ENCODE measurements at places on chromosomes 12 and 14. TPM values are rescaled to one million over a fixed set of nuclear protein-coding genes. Genes with fewer than 3 reads are reported as not detected.
A peak's percentile ranks its signal among the peaks of the same experiment; 100 is the strongest.

C14orf132 gene
- 12.3 TPM for total RNA-seq

CCDC175 gene
- total RNA-seq = not detected

ZNF219 gene
- total RNA-seq = 50.5 TPM

PRICKLE1 gene
- 20.6 TPM for total RNA-seq

TMEM63C gene
- total RNA-seq = 0.42 TPM

GRCh38 chr12:109160873-109161272, 44.5 kb downstream of the ACACB start:
- no peaks in the 10 kb centered on the region for H3K4me1 ChIP-seq
- no peak overlapping the region for H3K4me3 ChIP-seq
- no peaks in the 10 kb centered on the region for H3K27me3 ChIP-seq
- DNase-seq = no peak
- no peaks in the 10 kb centered on the region for H3K36me3 ChIP-seq
- no peak overlapping the region for H3K27ac ChIP-seq

DNA sequence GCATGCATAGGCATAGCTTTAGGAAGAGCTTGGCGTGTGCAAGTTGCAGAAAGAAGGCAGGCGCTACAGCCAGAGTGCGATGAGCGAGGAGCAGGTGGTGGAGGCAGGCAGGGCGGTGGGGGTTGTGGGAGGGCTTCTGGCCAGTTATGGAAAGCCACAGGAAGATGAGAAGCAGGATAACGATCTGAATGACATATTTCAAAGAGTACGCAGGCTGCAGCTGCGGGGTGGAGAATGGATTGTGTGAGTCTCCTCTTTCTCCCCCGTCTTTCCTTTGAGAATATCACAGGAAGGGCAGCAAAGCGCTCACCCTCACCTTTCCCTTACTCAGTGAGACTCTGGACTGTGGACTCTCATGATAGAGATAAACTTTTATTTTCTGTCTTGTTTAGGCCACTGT, 48.7 kb upstream of the PLXNC1 start:
- peak; percentile 65 for DNase-seq
- H3K36me3 ChIP-seq = no peaks in the 10 kb centered on the region
- H3K27ac ChIP-seq = no peak overlapping the region
- no peak overlapping the region for H3K4me3 ChIP-seq

DNA sequence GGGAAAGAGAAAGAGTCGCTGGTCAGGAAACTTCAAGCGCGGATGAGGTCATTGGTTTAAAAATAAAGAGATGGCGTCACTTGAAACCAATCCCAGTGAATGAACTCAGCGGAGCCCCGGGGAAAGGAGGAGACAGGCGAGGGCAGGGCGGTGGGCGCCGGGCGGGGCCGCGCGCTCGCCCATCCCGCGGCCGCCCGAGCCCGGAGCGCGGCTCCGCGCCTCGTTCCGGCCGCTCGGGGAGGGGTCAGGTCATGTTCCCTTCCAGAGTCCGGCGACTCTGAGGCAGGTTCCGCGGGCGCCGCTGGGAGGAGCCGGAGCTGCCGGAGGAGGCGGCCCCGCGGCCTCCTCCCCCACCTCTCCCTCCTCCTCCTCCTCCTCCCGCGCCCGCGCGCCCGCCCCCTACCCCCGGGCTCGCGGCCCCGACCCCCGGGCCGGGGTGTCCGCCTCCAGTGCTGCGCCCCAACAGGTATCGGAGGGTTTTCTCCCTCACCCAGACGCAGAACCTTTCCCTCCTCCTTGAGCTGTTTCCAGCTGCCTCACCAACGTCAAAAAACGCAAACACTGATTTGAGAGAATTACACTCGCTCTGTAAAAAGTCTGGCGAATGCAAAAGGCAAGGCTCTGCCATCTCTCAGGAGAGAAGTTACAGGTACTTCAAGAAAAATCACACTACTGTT, at the start of gene DUSP16:
TSS of gene DUSP16 (minus strand) at position 279 of the 677 bp plus-strand sequence. CDS start 41,765 bp downstream, outside the sequence.
- H3K4me1 ChIP-seq = no peaks in the 10 kb centered on the region
- DNase-seq = peak; percentile 98
- no peaks in the 10 kb centered on the region for H3K36me3 ChIP-seq
- peak within 1 kb of the TSS; percentile 98 for H3K4me3 ChIP-seq
- peak within 1 kb of the TSS; percentile 96 for H3K27ac ChIP-seq
- H3K27me3 ChIP-seq = no peaks in the 10 kb centered on the region

DNA sequence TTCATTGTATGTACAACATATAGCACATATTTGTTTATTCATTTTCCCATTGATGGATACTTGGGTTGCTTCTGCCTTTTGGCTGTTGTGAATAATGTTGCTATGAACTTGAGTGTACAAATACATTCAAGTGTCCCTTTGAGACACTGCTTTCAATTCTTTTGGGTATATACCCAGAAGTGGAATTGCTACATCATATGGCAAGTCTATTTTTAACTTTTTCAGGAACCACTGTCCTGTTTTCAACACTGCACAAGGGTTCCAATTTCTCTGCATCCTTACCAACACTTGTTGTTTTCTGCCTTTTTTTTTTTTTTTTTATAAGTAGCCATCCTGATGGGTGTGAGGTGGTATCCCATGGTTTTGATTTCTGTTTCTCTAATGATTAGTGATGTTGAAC, 15.9 kb downstream of the RBMS2 start:
- no peak overlapping the region for H3K27ac ChIP-seq
- DNase-seq = no peak
- no peaks in the 10 kb centered on the region for H3K4me1 ChIP-seq
- H3K4me3 ChIP-seq = no peak overlapping the region

GRCh38 chr14:100669468-100669867, 57.2 kb upstream of the DLK1 start:
- no peaks in the 10 kb centered on the region for H3K36me3 ChIP-seq
- H3K4me3 ChIP-seq = no peak overlapping the region
- H3K4me1 ChIP-seq = peaks cover 38% of the 10 kb centered on the region
- H3K27ac ChIP-seq = no peak overlapping the region
- no peaks in the 10 kb centered on the region for H3K27me3 ChIP-seq
- no peak for DNase-seq

DNA sequence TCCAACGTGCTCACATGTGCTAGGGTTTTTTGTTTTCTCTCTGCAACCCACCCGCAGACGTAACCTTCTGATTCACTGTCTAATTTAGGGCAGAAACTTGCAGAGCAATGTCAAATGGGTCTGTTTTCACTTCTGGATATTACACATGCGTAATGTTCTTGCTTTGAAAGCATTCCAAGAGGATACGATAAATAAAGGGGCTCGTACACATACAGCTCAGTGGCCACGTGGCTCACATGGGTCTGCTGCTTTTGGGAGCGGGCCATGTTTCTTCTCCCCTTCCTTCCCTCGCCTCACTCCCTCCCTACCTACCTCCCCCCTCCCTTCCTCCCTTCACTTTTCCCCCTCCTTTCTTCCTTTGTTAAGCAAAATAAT, 23.4 kb downstream of the CACNA1C start:
- no peak for DNase-seq
- H3K27ac ChIP-seq = no peak overlapping the region
- peaks cover 4% of the 10 kb centered on the region for H3K4me1 ChIP-seq

DNA sequence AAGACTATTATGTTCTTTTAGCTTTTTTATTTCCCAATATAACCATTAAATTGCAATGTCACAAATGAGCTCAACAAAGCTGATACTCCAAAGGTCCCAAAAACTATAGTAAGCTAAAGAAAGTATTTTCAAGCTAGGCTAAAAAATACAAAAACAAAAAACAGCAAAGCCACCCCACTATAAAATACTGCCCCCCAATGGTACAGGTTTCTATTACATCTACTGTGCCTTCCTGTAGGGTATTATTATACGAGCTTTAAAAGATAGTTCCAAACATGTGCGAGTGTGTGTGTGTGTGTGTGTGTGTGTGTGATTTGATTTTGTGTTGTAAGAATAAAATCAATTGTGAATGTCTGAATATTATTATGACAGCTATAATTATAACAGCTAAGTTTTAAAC, 1.1 kb downstream of the IFNG start:
- H3K4me1 ChIP-seq = peaks cover 3% of the 10 kb centered on the region
- H3K36me3 ChIP-seq = no peaks in the 10 kb centered on the region

DNA sequence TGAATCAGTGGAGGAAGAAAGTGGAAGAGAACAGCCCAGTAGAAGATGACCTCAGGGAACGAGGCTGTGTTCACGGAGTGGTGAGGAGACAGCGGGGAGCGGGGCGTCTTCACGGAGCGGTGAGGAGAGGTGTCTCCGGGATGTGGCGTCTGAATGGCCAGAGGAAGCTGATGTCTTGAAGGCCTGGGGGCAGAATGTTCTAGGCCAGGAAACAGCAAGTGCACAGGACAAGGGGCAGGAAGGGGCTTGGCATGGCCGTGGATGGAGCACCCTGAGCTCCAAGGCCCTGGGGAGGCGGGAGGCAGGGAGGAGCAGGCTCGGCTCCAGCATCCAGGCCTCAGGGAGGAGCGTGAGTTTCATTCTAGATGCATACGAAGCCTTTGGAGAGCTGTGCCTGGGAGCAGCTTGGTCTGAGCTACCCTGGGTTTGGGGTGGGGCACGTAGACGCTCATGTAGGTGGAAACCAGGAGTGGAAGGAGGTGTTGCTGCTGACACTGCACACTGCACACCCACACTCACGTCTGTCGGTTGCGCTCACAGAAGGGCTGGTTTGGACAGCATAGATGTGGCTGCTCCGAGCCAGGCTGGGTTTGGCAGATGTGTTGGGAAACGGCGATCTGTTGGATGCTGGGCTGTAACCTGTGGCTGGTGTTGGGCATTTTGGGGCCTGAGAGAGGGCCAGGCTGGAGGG, 131.6 kb downstream of the ADGRD1 start:
- H3K27ac ChIP-seq = no peak overlapping the region
- no peaks in the 10 kb centered on the region for H3K36me3 ChIP-seq
- peak; percentile 41 for DNase-seq

DNA sequence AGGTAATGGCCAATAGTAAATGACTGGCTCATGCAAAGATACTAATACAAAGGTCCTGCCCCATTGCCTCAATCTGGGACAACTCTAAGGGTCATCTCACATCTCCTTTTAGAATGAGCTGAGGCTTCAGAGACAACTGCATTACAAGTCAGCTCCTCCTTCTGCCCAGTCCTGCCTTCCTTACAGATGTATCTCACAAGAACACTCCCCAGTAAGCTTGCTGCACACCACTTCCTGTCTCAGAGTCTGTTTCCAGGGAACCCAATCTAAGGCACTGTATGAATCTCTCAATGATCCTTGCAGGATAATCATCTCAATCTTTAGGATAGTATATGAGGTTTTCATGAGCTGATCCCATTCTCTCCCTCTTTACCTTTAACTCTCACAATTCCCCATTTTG, 57.8 kb upstream of the ZDHHC17 start:
- no peak overlapping the region for H3K27ac ChIP-seq
- H3K36me3 ChIP-seq = no peaks in the 10 kb centered on the region
- H3K4me1 ChIP-seq = no peaks in the 10 kb centered on the region
- H3K27me3 ChIP-seq = peaks cover 74% of the 10 kb centered on the region
- no peak overlapping the region for H3K4me3 ChIP-seq

GRCh38 chr14:99781091-99781490, 12.1 kb upstream of the EML1 start:
- no peaks in the 10 kb centered on the region for H3K36me3 ChIP-seq
- H3K4me1 ChIP-seq = peaks cover 7% of the 10 kb centered on the region
- H3K4me3 ChIP-seq = no peak overlapping the region
- peak; percentile 38 for DNase-seq

DNA sequence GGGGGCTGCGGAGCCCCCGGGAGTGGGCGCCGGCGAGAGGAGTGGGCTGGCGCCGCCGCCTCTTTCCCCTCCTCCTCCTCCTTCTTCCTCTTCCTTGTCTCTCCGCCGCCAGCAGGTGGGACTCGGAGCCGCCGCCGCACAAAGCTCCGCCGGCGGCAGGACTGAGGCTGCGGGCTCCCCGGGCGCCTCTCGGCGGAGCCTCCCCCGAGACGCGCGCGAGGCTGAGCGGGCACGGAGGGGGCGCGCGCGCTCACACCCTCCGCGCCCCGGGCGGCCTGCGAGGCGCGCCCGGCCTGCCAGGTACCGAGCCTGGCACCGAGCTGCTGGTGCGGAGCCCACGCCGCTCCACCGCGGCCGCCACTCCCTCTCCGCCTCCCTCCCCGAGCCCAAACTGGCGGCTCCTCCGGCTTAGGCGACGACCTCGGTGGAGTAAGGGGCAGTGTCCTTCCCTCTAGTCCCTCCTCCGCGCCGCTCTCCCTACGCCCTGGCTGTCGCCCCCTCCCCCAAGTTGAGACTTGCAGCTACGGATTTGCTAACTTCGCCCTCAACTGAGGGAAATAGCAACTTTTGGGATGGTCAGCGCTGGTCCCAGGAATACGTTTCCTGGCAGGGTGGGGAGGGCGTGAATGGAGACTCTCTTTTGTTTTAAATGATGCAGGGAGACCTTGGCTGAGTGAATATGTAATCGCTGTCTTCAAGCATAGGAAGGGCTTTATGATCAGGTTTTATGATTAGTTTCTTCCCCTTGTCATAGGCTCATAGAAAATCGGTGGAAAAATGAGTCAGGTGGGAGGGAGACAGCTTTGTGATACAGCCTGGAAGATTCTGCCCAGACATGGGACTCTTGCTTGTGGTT, 199.5 kb upstream of the CAND1 start:
- DNase-seq = peak; percentile 93
- peaks cover 24% of the 10 kb centered on the region for H3K27me3 ChIP-seq
- no peaks in the 10 kb centered on the region for H3K4me1 ChIP-seq
- H3K36me3 ChIP-seq = no peaks in the 10 kb centered on the region
- H3K4me3 ChIP-seq = peak overlapping the region; percentile 90
- H3K27ac ChIP-seq = peak overlapping the region; percentile 53

Data from endodermal cell (in vitro differentiated cells).